ENCODE measurements at places on chromosomes 11 and 22.

DNA sequence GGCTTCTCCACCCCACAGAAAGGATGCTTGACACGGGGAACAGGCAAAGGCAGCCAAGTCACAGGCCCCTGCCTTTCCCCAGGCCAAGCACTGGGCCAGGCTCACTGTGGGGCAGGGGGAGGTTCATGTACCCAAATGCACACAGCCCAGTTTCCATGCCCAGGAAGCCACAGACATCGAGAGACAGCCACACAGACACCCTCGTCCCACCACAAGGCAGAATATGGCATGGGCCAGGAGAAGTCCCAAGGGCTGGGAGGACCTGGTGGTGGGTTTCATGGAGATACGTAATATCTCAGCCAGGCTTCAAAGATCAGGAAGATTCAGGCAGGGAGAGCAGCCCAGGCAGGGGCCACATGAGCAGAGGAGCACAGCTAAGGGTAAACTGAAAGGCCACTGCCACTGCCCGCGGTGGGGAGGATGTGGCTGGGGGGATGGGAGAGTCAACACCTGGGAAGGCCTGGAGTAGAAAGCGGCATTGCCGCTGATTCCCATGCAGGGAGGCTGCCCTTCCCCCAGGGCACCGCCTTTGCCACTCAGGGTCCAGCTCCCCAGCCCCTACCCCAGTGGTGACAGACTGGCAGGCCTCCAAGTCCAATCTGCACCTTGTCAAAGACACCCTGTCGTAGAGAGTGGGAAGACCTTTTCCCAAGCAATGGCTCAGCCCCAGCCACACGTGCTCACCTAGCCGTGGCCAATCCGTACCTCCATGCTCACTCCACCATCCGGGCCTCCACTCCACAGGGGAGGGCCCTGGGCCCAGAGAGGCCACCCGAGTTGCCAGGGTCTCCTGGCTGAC, 2.4 kb upstream of the MFNG start:
- DNase-seq = no peak

GRCh38 chr22:48362721-48363404, 1464.8 kb downstream of the BRD1 start:
- DNase-seq = no peak

DNA sequence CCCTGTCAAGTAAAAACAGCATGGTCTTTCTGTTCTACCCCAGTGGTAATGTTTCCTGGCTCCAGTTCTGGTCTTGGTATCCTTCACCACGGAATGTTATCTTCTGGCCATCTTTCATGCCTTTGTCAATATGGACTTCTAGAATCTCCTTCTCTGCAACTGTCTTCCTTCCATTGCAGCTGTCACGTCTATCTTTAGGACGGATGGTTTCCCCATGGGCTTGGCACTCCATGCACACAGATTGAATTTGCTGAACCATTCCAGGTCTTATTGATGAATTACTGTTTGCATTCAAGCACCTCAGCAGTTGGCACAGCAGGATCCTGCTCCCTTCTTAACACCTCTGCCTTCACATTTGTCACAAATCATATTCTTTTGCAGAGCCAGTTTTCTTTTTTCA, 44.9 kb upstream of the SLC25A18 start:
- no peak for DNase-seq

DNA sequence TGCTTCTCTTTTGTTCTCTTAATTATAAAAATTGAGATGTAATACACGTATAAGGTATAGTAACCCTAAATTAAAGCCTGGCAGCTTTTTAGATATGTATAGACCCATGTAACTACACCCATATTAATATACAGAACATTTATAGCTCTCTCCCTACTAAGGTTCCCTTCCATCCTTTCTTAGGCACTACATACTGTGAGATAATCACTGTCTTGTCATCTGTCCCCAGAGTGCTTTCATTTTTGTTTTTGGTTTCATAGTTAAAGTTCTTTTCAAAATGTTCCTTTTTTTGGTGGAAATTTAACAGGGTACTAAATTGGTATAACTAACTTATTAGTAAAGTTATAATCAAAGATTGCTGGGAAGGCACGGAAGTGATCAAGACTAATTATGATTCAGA, 49.2 kb downstream of the MTMR3 start:
- DNase-seq = no peak

DNA sequence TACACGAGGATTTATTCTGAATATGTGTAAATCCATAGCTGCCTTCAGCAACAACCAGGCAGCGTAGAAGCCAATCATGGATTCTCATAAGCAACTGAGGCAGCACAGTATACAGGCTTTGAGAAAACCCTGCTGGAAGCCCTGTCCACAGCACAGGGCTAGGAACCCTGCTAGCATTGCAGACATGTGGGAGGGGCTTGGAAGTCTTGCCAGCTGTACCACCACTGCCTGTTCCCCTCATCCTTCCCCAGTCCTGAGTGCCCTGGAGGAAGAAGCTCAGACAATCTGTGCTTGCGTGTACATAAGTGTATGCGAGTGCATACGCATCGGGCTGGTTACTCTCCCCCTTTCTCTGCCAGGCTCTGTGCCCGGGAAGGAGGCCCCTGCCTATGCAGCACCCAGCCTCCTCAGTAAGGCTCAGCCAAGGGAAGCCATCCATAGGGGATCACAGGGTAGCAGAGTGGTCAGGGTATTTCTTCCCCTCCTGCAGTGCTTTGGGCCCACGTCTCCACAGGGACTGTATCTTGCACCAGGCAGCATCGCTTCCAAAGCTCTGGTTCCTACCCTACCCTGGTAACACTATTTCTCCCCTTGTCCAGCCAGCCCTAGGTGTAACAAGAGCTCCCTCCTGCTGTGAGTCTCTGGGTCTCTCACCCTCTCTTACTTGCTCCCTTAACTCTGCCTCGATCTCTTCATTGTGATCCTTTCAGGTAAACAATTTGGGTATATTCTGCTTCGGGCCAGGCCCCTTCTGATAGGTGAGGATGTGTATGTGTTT, 90.5 kb downstream of the GALNT18 start:
- no peak for DNase-seq

DNA sequence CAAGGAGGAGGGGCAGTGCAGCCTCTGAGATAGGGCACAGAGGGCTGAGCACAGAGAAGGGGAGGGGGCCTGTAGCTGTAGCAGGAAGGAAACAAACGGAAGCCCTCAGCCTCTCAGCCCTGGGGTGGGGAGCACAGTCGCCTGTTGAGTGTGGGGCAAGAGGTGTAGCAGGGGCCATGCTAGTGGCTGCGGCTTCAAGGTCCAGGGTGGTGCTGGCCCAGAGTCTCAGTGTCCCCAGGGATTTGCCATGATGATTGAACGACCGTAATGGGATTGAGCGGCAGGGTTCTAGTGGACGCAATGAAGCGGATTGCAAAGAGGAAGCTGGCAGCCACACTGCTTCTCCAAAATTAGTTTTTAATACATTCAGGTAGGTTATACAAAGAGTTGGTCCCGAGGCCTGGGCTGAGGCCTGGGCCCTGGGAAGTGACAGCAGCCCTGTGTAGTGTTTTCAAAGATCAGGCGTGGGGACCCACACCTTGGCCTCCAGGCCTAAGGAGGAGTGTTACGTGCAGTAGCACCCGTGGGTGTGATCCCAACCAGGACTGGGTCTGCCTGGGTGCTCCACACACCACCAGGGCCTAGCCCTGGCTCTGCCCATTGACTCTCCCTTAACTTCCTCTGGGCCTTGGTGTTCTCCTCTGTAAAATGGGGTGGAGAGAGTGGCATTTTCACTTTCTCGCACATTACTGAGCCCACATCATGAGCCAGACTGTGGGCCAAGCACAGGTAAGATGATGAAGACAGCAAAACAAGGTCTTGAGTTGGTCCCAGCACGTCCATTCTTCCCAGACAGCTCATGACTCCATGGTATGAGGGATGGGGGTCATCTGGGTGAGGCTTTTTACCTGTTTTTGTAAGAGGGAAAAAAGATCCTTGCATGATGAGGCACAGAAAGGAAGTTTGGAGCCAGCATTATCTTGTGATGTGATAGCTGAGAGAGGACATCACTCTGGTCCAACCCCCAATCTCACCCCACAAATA, 13.1 kb downstream of the LRRC32 start:
- no peak for DNase-seq

DNA sequence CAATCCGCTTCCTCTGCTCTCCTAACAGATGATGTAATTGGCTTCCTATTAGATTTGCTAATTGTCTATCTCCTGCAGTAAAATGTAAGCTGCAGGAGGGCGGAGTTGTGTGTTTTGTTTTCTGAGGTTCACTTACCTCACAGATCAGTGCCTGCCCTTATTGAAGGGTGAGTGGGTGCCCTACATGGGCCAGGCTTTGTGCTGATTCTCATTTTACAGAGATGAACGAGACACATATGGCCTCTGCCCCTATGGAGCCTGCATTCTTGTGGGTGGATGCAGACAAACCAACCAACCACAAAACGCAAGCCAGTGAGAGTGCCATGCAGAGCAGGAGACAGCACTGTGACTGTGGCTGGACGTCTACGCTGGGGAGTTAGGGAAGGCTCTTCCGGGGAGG, 9.9 kb downstream of the TESMIN start:
- DNase-seq = no peak

- DNase-seq = no peak
These were observed 111.1 kb downstream of the MYO18B start for GRCh38 chr22:25853078-25853477.

DNA sequence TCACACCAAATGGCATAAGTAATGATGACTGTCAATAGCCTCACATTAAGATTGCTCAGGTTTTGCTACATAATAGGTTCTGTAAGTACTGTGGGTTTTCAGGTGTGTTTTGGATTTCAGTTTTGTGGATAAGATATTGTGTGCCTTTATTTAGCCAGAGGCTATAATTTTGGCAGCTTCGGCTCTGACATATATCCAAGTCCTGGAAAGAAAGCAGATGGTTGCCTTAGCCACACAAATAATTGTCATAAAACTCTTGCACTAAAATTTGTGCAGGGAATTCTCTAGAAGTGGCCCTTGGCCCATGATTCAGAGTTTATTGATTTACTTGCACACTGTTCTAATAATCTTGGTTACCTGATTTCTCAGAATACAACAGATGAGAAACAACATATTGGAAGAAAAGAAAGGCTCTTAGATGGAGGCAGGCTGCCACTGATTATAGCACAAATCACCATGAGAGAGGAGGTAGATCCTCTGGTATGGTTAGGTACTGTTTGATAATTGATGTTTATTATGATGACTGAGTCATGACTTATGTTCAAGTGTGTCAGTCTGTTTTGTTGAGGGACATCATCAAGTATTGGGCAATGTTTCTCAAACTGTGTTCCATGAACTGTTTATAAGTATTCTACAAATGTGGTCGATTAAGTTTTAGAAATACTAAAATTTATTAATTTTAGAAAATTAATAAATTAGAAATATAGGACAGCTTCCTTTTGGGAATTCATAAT, 9.6 kb downstream of the REXO2 start:
- no peak for DNase-seq

DNA sequence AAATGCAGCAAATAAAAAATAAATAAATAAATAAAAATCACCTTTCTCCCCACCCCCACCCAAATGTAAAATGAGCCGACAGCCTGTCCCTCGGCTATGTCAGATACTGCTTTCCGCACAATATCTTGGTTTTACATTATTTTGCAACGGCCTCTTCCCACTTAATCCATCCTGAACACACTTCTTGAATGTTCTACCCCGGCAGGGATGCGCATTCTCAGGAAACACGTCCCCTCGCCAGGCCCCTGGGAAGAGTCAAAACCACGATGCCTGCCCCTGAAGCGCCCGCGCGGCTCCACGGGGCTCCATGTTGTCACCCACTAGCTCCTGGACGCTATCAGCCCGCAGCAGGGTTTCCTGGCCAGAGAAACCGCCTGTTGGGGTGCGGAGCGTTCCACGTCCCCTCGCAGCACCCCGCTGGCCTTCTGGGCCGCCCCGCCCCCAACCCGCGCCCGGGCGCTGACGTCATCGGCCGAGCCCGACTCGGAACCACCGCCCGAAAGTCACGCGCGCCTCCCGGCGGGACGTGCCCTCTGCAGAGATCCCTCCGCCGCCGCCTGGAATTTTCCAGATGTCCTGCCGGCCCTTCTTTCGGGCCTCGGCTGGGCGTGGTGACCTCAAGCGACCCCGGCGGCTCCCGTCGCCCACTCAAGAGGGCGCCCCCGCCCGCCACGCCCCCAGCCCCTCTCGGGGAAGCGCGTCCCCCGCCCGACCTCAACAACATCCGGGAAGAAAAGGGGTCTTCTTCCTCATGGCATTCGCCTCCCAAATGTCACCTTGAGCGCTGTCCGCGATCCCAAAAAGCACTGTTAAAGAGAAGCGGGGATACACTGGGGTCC, 585 bp upstream of the NEAT1 start:
- peak; percentile 96 for DNase-seq

DNA sequence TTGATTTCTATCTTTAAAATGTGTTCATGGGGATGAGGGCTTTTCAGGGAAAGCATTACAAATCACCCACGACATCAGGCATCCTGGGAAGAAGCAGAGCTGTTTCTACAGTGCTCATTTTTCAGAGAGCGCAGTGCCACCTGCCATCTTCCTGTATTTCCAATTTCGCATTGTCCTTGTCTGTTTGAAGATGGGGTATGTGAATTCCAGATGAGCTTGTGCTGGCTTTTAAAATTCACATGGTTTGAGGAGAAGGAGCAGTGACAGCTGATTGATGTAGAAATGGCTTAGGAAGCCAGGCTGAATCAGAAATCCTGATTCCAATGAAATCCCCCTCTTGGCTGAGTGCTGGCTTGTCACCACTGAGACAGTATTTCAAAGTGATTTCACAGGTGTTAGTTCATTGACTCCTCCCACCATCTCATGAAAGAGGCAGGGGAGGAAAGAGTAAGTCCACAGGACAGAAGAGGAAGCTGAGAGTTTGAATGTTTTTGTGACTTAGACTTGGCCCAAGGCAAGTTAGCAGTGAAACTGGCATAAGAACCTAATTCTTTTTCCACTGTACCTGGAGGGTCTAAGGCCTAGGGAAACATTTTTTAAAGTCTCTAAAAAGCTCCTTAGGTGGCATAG, 344.6 kb upstream of the C11orf87 start:
- no peak for DNase-seq

DNA sequence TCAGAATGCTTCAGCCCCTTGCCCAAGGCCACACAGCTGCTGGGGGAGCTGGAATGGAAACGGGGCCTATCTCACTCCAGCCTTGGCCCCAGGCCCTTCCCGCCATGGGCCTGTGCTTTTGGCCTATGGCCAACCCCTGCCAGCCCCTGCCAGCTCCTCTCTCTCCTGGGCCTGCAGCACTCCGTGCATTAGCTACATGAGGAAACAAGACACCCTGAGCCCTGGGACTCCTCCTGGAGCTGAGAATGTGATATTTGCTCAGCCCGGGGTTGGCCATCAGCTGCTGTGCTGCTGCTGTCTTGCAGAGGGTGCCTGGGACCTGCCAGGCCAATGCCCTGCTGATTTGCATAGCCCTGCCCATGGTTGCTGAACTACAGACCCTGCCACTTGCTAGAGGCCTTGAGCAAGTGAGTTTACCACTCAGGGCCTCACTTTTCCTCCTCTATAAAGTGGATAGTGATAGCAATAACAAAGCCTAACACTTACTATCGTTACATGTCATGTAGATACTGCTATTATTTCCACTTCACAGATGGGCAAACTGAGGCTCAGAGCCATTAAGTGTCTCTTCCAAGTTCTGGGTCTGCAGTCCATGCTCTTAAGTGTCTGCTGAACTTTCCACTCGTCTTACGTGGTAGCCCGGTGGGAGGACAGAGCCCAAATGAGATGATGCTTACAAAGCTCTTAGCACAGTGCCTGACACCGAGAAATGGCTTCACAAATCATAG, 99.6 kb downstream of the KIAA1671 start:
- no peak for DNase-seq

GRCh38 chr11:67278135-67278938, 10.8 kb upstream of the ANKRD13D start:
- DNase-seq = peak; percentile 0

Measured in CD4-positive, alpha-beta T cell treated with Interferon gamma for 1 hour (primary cell).